ENCODE measurements at places on chromosomes 2 and 18.

- DNase-seq = no peak
These were observed 35.0 kb downstream of the TTC32 start for GRCh38 chr2:19866771-19867170.

- DNase-seq = no peak
These were observed 61.1 kb upstream of the LPIN2 start for GRCh38 chr18:3074087-3074486.

DNA sequence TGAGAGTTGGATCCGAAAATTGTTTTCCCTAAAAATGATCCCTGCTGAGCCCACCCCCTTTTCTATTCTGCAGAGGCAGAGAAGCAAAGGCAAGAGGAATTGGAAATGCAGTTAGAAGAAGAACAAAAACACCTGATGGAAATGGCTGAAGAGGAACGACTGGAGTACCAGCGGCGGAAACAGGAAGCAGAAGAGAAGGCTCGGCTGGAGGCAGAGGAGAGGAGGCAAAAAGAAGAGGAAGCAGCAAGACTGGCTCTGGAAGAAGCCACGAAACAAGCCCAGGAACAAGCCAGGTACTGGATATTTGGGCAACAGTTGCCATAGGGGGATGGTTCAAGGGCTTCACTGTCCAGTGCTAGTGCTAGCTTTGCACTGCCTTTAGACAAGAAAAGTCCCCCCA is 41.7 kb downstream of the SUMO1 start:
- no peak for DNase-seq

DNA sequence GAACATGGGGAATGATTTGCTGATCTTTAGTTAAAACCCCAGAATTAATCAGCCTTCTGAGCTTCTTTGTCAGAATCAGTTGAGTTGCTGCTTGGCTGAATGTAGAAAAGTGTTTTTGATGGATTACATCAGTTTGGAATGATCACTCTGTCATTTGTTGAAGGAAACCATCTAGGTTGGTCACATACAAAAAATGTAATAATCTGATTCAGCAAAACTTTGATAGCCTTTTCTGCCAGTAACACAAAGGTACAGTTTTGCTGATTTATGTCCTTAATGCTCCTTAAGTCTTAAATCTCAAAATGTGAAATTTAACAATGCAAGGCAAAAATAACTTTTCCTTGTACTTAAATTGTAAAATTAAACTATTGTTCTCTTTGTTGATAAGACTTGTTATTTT is 74.3 kb downstream of the GALNT13 start:
- DNase-seq = no peak

DNA sequence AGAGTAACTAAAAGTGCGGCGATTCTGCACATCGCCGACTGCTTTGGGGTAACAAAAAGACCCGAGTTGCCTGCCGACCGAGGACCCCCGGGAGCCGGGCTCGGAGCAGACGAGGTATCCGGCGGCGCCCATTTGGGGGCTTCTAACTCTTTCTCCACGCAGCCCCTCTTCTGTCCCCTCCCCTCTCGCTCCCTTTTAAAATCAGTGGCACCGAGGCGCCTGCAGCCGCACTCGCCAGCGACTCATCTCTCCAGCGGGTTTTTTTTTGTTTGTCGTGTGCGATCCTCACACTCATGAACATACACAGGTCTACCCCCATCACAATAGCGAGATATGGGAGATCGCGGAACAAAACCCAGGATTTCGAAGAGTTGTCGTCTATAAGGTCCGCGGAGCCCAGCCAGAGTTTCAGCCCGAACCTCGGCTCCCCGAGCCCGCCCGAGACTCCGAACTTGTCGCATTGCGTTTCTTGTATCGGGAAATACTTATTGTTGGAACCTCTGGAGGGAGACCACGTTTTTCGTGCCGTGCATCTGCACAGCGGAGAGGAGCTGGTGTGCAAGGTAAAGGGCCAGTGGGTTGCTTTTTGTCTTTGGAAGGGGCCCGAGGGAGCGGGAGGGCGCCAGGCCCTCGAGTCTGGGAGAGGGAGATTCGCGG is 1.4 kb downstream of the TRIB2 start:
- peak; percentile 33 for DNase-seq

GRCh38 chr18:78596794-78597345 is 382.7 kb upstream of the SALL3 start:
- no peak for DNase-seq

DNA sequence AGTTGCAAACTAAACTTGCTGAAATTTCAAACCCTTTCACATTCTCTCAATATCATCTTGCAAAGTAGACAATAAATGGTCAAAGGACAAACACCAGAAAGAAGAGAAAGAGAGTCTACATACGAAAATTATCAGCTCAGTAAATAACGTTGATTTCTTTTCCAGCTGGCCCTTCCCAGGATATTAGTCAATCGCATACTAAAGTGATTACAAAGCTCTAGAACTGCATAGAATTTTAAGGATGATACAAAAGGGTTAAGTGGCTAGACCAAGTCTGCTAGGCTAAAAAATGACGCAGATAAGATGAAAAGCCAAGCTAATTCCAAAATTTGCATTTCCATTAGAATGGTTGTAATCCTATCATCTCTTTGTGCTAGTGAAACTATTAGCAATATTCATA is 405.7 kb downstream of the FBXO15 start:
- peak; percentile 64 for DNase-seq

GRCh38 chr2:112001136-112001715 is 53.8 kb upstream of the TMEM87B start:
- peak; percentile 31 for DNase-seq

- DNase-seq = no peak
These were observed 96.4 kb downstream of the DTNA start for GRCh38 chr18:34806527-34806926.

DNA sequence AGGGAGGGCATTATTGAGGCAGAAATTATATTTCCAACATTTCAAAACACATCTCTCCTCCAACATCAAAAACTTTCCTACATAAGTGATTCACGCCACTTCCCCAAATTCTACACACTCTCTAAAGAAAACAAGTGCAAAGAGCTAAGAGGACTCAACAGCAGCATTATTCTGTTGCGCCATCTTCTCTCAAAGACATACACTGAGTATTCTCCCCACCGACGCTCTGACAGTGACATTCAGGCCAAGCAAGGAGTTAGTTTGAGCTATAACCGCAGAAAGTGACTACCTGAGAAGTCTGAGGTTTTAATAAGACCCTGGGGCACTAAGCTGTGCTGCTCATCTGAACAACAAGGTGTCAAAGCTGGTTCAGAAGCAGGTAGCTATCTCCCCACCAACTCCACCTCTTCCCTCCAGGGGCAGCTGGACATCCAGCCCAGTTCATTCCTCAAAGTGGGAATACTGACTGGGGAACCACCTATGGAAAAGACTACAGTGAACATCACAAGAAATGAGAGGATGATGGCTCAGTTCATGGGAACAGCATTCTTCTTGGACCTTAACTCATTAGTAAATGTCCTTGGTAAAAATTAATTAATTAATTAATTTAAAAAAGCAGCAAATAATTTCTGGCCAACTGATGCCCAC is 309.5 kb upstream of the CCDC68 start:
- no peak for DNase-seq

- DNase-seq = no peak
These were observed 226.0 kb upstream of the LRRTM1 start for GRCh38 chr2:80530442-80531064.

- no peak for DNase-seq
These were observed 40.5 kb upstream of the AP1S3 start for GRCh38 chr2:223877721-223878410.

- DNase-seq = no peak
These were observed 500.2 kb upstream of the TNP1 start for GRCh38 chr2:217360111-217360510.

DNA sequence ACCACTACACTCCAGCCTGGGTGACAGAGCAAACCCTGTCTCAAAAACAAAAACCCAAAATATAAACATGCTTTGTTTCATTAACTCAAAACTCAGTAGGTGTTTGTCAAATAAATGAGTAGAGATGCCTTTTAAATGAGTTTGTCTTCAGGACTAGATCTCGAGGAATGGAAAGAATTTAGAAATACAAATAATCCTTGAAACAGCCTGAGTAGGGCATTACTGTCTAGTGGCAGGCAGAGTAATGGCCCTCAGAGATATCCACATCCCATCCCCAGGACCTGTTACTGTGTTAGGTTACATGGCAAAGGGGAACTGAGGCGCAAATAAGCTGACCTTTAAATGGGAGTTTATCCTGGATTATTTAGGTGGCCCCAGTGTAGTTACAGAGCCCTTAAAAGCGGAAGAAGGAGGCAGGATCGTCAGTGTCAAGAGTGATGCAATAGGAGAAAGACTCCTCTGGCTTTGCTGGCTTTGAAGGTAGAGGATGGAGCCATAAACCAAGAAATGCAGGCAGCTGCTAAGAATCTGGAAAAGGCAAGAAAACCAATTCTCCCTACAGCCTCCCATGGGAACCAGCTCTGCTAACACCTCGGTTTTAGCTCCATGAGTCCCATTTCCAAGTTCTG is 63.0 kb downstream of the CABLES1 start:
- DNase-seq = no peak

GRCh38 chr2:39524756-39525635 is 87.9 kb upstream of the MAP4K3 start:
- DNase-seq = no peak

- peak; percentile 24 for DNase-seq
These were observed 184.2 kb downstream of the RND3 start for GRCh38 chr2:150303281-150303680.

GRCh38 chr2:234292205-234292961 is 204.5 kb downstream of the ARL4C start:
- no peak for DNase-seq

DNA sequence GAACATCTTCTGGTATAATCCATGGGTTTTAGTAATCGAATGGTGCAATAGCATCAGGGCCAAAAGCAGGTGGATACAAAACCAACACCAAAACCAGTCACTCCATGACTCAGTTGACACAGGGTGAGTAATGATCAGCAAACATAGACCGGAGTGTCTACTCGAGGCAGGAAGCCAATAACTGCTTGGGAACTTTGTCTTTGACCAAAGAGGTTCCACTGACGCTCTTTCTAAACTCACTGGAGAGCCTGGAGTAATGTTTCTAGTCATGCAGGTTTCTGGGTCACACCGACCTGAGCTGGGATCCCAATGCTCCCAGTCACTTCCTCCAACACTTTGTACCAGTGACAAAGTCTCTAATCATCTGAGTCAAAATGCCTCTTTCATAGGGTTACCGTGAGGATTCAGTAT is 30.9 kb downstream of the MREG start:
- DNase-seq = peak; percentile 94

DNA sequence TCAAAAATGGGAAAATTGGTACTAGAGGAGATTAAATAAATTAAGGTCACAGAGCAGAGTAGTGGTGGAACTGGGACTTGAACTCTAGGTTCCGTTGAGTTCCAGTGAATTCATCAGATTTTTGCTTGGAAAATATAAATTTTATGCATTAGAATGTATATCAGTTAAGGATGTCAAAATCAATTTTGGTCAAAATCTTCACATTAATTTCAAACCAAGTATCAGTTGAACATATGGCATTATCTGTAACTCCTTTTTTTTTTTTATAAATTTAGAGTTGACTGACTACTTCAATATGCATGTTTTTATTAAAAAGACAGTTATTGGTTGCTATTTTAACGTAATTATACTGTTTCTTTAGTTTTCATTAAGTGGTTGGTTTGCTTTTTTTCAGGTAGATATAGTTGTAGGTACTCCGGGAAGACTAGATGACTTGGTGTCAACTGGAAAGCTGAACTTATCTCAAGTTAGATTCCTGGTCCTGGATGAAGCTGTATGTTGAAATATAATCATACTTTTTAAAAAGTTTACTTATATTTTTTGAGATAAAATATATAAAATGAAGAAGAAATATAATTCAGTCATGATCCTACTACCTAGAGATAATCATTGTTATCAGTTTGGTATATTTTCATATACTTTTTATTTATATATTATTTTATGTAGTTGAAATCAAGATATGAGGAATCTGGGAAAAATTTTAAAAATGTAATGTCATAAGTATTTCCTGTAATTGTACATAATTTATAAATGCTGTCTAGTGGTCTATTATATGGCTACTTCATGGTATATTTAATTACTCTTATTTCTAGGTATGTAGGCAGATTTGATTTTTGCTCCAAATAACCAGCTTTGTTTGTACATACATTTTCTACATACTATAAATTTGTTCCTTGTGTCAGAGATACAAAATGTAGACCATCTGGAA is 25.4 kb downstream of the DDX1 start:
- no peak for DNase-seq

DNA sequence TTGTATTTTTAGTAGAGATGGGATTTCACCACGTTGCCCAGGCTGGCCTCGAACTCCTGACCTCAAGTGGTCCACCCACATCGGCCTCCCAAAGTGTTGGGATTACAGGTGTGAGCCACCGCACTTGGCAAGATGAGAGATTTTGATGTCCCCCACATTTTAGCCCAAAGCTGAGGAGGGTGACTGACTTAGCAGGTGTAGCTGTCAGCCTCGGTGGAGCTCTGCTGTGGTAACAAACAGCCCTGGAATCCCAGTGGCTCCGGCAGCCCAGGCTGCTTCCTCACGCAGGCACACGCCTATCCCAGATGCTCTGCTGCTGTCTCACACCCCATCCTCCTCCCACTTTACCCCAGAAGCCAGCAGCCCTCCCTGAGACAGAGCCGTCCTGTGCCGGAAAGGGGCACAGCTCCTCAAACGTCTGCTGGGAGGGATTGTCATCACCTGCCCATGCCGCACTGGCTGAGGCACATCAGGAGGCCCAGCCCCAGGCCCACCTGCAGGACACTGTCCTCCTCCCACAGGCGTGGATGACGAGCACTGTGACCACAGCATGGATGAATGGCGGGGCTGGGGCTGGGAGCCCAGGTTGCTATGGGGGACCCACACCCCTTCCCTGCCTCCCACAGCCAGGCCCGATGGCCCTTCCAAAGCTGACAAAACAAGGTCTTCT is 10.6 kb upstream of the BOK start:
- DNase-seq = no peak

DNA sequence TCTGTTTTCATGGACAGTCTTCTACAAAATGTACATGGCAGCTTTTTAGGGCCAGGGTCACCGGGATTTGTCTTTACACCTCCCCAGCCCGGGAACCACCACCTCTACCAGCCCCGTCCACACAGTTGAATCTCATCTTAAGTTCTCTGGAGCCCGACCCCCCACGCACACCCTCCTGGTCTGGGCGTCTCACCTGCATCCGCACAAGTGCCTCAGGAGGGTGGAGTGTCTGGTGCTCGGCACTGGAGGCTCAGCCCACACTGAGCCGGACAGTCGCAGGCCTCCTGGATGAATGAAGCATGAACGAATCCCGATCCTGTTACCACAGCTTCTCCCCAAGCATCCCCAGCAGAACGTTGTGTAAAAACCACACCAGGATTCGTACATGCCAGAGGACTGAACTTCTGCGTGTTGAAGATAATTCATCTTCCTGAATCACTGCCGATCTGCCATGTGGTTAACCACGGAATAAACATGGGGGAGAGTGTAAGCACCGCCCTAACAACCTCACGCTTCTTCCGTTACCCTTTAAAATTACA is 162.0 kb downstream of the RTP5 start:
- DNase-seq = peak; percentile 93

DNA sequence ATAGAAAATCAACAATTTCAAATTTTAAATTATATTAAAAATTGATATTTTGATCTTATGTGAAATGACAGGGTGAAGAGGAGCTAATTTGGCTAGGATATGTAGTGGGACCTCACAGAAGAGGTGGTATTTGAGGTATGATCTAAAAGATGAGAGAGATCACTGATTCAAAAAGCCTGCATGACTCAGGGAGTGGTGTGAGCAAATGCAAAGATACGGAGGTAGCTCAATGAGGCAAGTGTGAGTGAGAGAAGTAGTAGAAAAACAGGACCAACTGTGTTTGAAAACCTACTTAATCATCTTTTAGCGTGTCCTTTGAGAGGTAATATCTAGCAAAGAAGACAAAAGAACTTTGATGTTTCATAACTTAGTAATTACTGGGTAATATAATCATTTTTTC is 557.5 kb downstream of the DSC3 start:
- no peak for DNase-seq

GRCh38 chr2:187475499-187476248 is 27.6 kb upstream of the CALCRL start:
- peak; percentile 11 for DNase-seq

Measured in fibroblast of mammary gland (primary cell).